ENCODE measurements at places on chromosomes 5 and 9. TPM values are rescaled to one million over a fixed set of nuclear protein-coding genes. Genes with fewer than 3 reads are reported as not detected.

The RAD23B gene
- 120 TPM for polyA plus RNA-seq

The GPRIN1 gene
- polyA plus RNA-seq = 1.3 TPM

- DNase-seq = no peak
Observed at GRCh38 chr9:73565833-73566465, 414.3 kb downstream of the ANXA1 start.

The CAMK2A gene
- 2.4 TPM for polyA plus RNA-seq

DNA sequence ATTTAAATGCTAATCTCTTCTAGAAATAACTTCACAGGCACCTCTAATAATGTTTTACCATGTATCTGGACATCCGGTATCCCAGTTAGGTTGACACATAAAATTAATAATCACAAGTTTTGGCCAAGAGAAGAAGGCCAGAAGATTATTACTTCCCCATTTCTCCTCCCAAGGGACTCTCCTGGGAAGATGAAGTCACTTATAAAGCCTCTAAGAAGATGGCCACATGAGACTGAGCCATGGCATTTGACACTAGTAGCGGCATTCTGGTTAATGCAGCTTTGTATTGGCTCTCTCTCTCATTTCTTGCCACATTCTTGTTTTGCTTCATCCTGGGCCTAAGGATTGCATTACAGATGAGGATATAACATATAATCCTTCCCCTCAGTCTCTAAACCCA is 34.5 kb upstream of the RASA1 start:
- DNase-seq = no peak

- no peak for DNase-seq
Observed at GRCh38 chr9:134669399-134669955, 27.9 kb downstream of the COL5A1 start.

GRCh38 chr5:28810751-28811136 is 1772.4 kb upstream of the CDH9 start:
- no peak for DNase-seq

The GDA gene
- 14.4 TPM for polyA plus RNA-seq

Measured in left renal pelvis (tissue), 4 donors.